Lower leg skin (tissue), 4 donors: ENCODE measurements at places on chromosomes 11 and 22. TPM values are rescaled to one million over a fixed set of nuclear protein-coding genes. Genes with fewer than 3 reads are reported as not detected.

GRCh38 chr11:119051440-119052162 lies 5.4 kb downstream of the HYOU1 start:
- no peak for DNase-seq

Gene KDM4E
- not detected for total RNA-seq

GRCh38 chr11:131326829-131327228 lies 43.6 kb upstream of the NTM start:
- DNase-seq, result no peak

Gene FOLR2
- total RNA-seq, result 6.6 TPM

DNA sequence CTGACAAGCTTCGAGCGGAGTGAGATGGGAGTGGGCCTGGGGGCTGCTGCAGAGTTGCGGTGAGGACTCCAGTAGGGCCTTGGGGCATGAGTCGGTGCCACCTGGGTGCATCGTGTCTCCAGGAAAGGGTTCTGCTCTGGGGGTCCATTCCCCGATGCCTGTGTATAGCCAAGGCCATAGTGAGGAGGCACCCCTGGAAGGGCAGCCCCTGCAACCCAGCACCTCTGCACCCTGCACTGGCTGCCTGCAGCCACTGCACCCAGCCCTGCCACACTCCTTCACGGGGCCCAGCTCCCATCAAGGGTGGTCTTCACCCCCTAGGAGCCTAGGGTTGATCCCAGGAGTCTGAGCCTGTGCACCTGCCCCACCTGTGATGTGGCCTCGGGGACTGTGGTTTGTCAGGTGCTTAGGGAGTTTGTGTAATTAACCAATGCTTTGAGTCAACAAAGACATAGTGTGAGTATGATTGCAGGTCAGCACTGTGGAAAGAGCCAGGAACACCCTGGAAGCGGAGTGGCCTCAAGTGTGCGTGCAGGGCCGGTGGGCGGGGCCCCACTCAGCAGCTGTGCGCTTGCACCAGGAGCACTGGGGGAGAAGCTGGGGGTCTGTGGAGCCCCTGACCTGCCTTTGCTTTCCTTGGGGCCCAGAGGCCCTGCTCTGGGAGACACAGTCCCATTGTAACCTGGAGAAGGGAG lies 1299.3 kb downstream of the BRD1 start:
- no peak for DNase-seq

Gene IGSF9B
- total RNA-seq, result 14.5 TPM

DNA sequence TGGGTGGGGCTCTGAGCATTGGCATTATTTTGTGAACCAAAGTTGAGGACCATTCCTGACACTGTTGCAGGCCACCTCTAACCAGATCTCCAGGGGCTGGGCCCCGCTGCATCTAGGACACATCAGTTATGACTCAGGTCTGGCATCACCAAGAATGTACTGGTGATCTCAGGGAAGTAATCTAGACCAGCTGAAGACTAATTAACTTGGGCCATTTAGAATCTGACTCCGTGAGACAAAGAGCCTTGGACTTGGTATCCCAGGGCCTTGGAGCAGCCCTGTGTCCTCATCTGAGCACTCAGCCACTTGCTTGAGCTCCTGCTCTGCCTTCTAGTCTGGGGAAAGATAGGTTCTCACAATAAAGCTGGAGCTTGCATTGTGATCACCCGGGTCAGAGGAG lies 200.6 kb downstream of the KIRREL3 start:
- DNase-seq, result no peak

GRCh38 chr11:925158-925495 lies 543 bp upstream of the AP2A2 start:
- peak; percentile 92 for DNase-seq

Gene GPHA2
- total RNA-seq, result not detected

Gene HTR3A
- total RNA-seq, result not detected

GRCh38 chr11:31529701-31530100 lies 20.1 kb downstream of the ELP4 start:
- no peak for DNase-seq

Gene ASCL2
- total RNA-seq, result 43.6 TPM

Gene ATXN10
- 59.2 TPM for total RNA-seq

DNA sequence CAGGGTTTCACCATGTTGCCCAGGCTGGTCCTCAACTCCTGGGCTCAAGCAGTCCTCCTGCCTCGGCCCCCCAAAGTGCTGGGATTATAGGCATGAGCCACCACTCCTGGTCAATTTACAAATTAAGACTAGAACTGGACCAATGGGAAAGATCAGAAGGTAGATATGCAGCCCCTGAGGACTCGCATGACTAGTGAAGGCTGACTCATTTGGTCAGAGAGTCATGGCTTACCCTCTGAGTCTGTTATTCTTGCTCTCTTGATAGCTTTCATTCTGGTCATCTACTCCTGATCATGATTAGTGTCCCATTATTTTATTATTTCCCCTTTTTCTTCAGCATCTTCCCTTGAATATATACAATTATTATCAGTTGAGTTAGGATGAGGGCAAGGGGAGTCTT lies 2.7 kb upstream of the LDHAL6A start:
- DNase-seq, result no peak
